Karpas-422 (cell line): ENCODE measurements at places on chromosomes 5 and 9. TPM values are rescaled to one million over a fixed set of nuclear protein-coding genes. Genes with fewer than 3 reads are reported as not detected.

PCDHB15 gene
- 0.25 TPM in 1 of 2 replicates, not detected in the other for total RNA-seq

DNA sequence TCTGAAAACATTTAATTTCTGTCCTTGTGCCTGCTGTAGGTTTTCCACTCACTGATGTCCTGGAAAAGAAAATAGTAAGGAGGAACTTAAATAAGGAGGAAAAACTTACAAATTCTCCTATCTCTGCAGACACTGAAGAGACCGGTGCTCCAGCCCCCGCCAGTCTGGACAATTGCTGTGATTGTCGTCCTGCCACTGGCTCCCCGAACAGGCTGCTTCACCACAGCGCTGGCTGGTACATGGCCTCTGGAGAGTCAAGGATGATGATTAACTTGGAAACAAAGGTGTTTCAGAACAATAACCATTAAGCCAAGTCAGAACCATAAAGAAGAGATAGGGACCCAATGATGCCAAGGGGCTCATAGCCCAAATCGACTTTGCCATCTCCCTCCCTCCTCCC, 7.3 kb downstream of the PLAC8L1 start:
- no peak for DNase-seq

CCDC112 gene
- 8.0 and 13.0 TPM in 2 replicates for total RNA-seq

- peak; percentile 84 for DNase-seq
Measured at GRCh38 chr9:129140397-129141065, 29.3 kb downstream of the PTPA start.

GRCh38 chr5:87020099-87020934, 247.4 kb upstream of the RASA1 start:
- peak; percentile 50 for DNase-seq

GRCh38 chr5:65366655-65367054, 115.1 kb downstream of the ADAMTS6 start:
- DNase-seq = no peak

DNA sequence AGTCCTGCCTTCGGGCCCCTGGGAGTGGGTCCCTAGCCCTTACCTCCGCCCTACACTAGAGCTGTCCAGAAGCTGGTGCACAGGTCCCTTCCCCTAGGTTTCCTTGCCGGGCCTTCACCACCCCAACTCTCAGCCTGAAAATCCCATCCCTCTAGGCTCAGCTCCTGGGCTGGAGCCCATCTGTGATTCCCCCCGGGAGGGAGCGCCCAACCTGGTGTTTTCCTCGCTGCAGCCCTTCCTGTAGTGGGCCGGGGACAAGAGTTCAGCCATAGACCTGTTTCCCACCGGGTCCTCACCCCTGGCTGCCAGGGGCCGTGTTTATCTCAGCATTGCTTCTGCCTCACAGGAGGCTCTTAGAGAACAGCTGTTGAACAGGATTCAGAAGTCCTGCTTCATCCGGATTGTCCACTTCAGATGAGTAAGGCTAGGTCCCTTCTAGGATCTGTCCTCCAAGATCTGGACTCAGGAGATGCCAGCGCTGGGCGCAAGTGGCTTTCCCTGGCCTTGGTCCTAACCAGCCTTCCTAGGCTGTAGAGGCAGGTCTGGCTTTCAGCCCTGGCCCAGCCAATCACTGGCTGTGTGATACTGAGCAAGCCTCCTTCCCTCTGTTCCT, 965 bp downstream of the GLIPR2 start:
- DNase-seq = no peak

DNA sequence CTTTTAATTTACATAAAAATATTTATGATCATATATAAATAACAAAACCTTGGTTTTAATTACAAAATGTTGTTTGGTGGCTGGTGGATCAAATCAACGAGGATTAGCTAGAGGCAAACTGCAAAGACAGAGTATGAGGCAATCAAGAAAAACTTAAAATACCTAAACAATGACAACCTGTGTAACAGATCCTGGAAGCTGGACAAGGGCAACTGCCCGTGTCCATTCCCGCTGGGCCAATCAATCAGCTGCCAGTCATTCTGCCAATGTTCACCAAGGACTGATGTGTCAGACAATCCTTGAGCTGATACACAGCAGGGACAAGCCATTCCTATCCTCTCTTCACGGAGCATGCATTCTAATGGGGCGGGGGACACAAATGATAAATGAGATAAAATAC, 3.2 kb upstream of the TENT4A start:
- DNase-seq = no peak

GRCh38 chr5:72507907-72508238, 663 bp upstream of the ZNF366 start:
- no peak for DNase-seq

GRCh38 chr9:76764138-76764537, at the start of gene PCA3:
TSS of gene PCA3 (plus strand) at chr9:76764438.
- no peak for DNase-seq

GRCh38 chr9:68455451-68455850, 85.2 kb downstream of the TMEM252 start:
- no peak for DNase-seq

WNT8A gene
- total RNA-seq = not detected in 2 replicates

HMMR gene
- total RNA-seq = 37.6 and 80.5 TPM in 2 replicates

- no peak for DNase-seq
Measured at GRCh38 chr9:110980261-110980660, 58.0 kb downstream of the LPAR1 start.

GRCh38 chr9:89428901-89429890, 68.7 kb downstream of the SEMA4D start:
- DNase-seq = peak; percentile 74

- no peak for DNase-seq
Measured at GRCh38 chr5:142803428-142804125, 33.4 kb downstream of the ARHGAP26 start.

DNA sequence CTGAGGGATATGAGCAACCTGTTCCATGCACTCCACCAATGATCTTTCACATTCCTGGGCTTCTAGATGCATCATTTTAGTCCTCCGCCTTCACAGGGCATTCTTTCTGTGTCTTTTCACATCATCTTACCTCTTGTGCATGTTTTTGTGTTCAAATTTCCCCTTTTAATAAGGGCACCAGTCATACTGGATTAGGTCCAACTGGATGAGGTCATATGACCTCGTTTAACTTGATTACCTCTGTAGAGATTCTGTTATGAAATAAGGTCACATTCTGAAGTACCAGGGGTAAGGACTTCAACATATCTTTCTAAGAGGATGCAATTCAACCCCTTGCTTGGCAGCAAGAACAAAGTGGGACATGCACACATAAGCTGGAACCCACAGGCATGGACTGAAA, 335.3 kb upstream of the TLE4 start:
- DNase-seq = no peak

GRCh38 chr5:6572825-6573380, 59.9 kb downstream of the NSUN2 start:
- no peak for DNase-seq

- peak; percentile 93 for DNase-seq
Measured at GRCh38 chr9:32571969-32572899, 725 bp downstream of the NDUFB6 start.

GRCh38 chr5:157558041-157558595, 17.5 kb downstream of the ADAM19 start:
- no peak for DNase-seq

DNA sequence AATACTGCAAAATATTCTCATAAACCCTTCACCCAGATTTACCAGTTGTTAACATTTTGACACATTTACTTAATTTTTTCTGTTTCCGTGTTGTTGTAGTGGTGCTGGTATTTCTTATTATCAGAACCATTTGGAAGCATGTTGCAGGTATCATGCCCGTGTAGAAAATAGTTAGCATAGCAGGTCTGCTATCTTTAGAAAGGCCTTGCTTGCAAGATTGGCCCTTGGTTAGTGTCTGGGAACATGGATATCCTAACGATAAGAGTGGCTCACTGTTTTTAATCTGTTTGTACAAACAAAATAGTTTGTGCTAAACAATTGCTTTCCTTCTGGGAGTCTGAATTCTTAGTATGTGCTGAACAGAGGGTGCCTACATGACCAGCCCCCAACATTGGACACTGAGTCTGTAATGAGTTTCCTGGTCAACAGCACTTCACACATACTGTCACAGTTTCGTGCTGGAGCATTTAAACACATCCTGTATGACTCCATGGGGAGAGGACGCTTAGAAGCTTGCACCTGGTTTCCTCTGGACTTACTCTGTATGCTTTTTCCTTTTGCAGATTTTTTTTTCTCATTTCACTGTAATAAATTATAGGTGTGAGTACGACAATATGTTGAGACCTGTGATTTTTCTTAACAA, 66.9 kb downstream of the MAN2A1 start:
- no peak for DNase-seq

- no peak for DNase-seq
Measured at GRCh38 chr5:61784341-61784740, 452.3 kb downstream of the ZSWIM6 start.

PLPPR1 gene
- not detected in 2 replicates for total RNA-seq

KCNV2 gene
- 1.6 and 1.8 TPM in 2 replicates for total RNA-seq

- no peak for DNase-seq
Measured at GRCh38 chr5:172688349-172689217, 47.5 kb downstream of the NEURL1B start.

GRCh38 chr5:153767221-153768188, 271.2 kb downstream of the FAM114A2 start:
- no peak for DNase-seq

MYMK gene
- total RNA-seq = not detected in 2 replicates

GRCh38 chr9:125985142-125985997, 238.2 kb downstream of the PBX3 start:
- DNase-seq = no peak

DNA sequence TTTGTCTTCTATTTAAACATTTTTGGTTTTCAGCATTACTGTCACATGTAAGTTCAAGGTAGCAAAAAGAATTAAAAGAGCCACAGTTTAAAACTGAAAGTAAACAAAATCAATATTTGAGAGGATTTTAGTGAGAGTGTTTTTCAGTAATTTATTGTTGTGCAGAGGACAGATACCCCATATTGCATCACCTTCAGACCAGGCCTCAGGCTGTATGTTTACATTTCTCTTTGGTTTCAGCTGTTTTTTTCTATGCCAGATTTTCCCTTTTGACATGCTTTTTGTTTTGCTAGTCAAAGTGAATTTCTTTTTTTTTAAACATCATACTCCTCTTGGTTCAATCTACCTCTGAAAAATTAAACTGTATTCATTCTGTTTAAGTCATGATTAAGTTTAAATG, 47.2 kb downstream of the MAST4 start:
- no peak for DNase-seq

- no peak for DNase-seq
Measured at GRCh38 chr5:102795526-102795925, 40.4 kb downstream of the PAM start.

DNA sequence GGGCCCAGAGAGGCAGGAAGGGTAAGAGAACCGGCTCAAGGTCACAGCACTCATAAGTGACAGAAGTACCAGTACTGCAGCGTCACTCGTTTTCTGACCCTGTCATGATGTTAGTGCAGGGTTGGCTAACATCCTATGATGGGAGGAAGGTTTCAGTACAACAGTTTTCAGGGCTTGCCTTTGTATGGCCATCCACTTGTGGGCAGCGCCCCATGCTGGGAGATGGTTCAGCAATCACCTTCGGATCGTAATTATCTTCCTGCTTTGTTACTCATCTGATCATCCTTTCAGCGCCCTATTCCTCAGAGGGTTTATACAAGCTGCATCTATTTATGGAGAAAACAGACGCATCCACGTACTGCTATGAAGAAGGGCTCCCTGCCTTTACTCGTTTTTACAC, 2.4 kb downstream of the MAP1B start:
- no peak for DNase-seq

DNA sequence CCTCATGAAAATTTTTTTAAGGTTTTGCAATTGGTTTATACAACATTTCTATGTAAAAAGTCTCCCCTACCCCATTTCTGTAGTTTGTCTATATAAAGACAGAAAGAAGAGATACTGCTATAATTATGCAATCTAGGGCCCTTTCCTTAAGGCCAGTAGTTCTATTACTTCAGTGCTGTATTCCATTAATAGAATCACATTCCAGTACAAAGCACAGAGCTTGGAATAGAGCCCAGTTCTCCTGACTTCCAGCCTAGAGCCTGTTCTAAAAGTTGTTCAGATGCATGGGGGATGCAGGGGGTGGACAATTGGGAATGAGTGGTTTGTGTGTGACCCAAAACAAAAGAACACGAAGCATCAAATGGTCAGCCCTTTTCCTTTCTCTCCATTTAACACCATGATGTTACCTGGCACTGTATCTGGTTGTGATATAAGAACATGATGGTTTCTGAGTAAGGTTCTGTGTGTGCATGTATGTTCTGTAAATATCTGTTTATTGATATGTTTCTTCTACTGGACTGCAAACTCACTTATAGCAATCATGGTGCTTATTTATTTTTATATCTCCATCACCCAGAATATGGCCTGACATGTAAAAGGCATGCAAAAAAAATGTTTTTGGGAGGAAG, 8.2 kb upstream of the GRAMD2B start:
- DNase-seq = no peak

- DNase-seq = no peak
Measured at GRCh38 chr5:29079771-29080170, 2041.4 kb upstream of the CDH9 start.

- no peak for DNase-seq
Measured at GRCh38 chr5:79859588-79859987, 131.5 kb downstream of the MTX3 start.

DNA sequence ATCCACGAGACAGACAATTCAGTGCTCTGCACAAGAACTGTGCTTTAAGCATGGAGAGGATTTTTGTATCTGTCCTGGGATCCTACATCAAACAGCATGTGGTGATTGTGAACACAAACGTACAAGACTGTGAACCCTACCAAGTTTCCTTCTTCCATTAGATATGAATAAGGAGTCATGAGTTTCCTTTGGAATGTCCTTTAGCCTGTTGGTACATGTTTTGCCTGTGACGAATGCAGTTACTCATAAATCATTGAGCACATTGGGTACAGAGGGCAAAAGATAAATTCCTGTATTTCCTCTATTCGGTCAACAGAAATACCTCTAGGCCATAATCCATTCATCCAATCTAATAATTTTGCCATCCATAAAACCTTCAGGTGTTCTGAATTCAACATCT, 61.5 kb downstream of the FXN start:
- DNase-seq = no peak

FGF1 gene
- not detected in 2 replicates for total RNA-seq

SMIM33 gene
- total RNA-seq = not detected in 2 replicates

DNA sequence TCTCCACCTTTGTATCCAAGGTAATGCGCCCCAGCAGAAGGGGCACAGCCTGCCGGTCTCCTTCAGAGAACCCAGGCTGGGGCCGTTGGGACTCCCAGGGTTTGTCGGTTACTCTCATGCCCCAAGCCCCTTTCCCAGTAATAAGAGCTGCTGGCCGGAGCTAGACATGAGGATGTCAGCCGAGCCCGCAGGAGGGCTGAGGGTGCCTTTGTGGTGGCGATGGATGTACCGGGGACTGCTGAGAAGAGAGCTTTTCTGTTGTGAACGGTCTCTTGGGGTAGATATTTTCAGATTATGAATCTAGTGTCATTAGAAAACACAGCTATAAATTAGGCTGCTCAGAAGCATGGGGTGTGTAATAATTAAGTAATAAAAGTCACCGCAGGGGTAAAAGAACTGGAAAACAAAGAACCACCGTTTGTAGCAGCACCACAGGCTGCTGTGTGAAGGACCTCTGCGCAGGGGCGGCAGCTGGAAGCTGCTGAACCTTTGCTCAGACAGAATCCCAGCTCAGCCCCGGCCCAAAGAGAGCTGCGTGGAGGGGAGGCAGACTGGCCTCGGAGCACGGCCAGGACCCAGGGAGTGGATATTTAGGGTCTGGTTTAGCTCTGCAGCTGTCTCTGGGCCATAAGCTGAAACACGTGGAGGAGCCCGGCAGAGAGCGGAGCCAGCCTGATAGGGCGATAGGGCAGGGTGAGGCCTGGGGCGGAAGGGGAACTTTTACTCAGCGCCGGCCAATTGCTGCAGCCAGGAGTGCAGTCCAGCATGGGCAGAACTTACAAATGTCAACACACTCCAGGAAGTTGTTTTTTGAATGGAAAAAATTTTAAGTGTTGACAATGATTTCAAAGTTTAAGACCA, 50.5 kb upstream of the BARHL1 start:
- DNase-seq = no peak

KIF24 gene
- total RNA-seq = 6.5 and 7.0 TPM in 2 replicates

PHF24 gene
- not detected in 2 replicates for total RNA-seq

OGN gene
- total RNA-seq = 3.3 and 16.4 TPM in 2 replicates
